Activated naive CD4-positive, alpha-beta T cell treated with anti-CD3 and anti-CD28 coated beads for 36 hours (primary cell): ENCODE measurements at places on chromosomes 6 and 20. TPM values are rescaled to one million over a fixed set of nuclear protein-coding genes. Genes with fewer than 3 reads are reported as not detected.

Gene RIPOR2
- total RNA-seq, result 111 TPM

Gene MOXD1
- not detected for total RNA-seq

Gene DNMT3B
- 2.0 TPM for total RNA-seq

- no peaks in the 10 kb centered on the region for H3K4me1 ChIP-seq
- no peaks in the 10 kb centered on the region for H3K36me3 ChIP-seq
- no peak overlapping the region for H3K4me3 ChIP-seq
Observed at GRCh38 chr6:126153661-126154060, 167.3 kb downstream of the TRMT11 start.

Gene ARFGAP1
- 89.4 TPM for total RNA-seq

Gene SMLR1
- total RNA-seq, result not detected

Gene SNRPB
- total RNA-seq, result 431 TPM

DNA sequence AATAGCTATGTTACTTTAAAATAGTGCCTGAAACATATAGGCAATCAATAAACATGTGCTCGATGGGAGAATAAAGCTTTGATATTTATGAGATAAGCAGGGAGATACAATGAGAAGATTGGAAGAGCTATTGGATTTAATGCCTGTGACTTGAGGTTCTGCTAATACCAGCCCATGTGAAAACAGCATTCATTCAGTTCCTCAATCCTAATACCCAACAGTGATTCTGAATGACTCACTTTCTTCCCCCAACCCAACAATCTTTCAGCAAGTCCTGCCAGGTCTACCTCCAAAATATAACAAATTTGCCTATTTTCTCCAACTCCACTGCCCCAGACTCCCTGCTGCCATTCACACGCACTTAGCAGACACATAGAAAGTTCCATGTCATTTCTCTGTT lies 26.6 kb upstream of the KLHL31 start:
- no peak for DNase-seq
- no peak overlapping the region for H3K27ac ChIP-seq
- H3K4me1 ChIP-seq, result no peaks in the 10 kb centered on the region
- H3K36me3 ChIP-seq, result no peaks in the 10 kb centered on the region

DNA sequence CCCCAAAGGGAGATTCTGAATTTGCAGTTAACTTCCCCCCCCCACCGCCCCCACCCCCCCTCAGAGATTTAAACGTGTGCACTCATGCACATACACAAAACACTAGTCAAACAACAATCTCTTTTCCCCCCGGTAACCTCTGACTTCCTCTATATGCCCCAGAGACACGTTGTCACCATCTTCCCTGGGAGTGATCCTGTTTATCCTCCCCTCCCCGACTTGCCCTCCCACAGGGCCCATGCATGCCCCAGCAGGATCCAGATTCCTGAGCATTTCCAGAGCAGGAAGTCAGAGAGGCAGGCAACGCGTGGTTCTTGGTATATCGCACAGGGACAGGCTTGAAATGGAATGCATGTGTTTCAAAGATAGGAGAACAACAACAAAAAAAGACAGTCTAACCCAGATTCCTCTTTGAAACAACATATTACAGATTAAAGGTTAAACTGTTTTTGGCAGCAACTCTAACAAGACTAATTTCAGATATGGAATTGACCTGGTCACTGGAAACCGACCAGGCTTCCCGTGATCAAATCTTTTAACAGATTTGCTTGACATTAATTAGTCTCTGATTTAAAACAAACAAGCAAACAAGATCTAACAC lies 1.3 kb downstream of the BLCAP start:
- no peak overlapping the region for H3K27ac ChIP-seq
- peaks cover 44% of the 10 kb centered on the region for H3K4me1 ChIP-seq
- peak overlapping the region; percentile 87 for H3K4me3 ChIP-seq
- no peak for DNase-seq
- no peaks in the 10 kb centered on the region for H3K27me3 ChIP-seq

DNA sequence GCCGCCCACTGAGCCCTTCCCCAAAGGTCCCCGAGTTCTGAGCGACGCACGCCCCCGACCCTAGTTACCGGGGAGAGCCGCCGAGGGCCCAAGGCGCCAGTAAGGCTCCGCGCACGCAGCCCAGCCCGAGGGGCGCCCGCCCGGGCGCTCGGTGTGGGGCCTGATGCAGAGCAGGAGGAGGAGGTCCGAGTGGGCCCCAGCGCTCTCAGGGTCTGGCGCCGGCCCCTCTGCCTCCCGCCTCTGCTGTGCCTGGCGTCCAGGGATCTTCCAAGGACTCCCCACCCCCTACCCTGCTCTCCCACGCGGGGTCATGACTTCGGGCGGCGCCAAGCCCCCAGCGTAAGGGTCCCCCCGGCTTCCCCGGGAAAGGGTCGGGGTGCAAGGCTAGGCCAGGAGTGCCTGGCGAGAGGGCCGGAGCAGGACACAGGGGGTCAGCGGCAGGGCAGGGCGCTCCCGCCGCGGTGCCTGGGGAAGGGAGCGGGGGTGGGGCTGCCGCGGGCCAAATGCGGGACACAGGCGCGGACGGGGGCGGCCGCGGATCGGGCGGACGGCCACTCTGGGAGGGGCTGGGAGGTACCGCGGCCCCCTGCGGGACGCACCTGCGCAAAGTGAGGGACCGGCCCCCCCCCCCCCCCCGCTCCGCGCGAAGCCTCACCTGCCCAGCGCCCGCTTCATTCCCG lies 637 bp downstream of the ABHD12 start:
- peak; percentile 27 for DNase-seq
- H3K36me3 ChIP-seq, result peaks cover 7% of the 10 kb centered on the region
- H3K4me3 ChIP-seq, result peak overlapping the region; percentile 87
- H3K27ac ChIP-seq, result no peak overlapping the region
- no peaks in the 10 kb centered on the region for H3K27me3 ChIP-seq

Gene CAP2
- not detected for total RNA-seq

Gene CD164
- 177 TPM for total RNA-seq

GRCh38 chr20:22080985-22081384 lies 375.5 kb downstream of the PAX1 start:
- H3K4me3 ChIP-seq, result no peak overlapping the region
- H3K36me3 ChIP-seq, result no peaks in the 10 kb centered on the region
- no peak for DNase-seq
- no peaks in the 10 kb centered on the region for H3K4me1 ChIP-seq

Gene AGPAT1
- 26.5 TPM for total RNA-seq

GRCh38 chr6:33590531-33591198 lies 10.6 kb upstream of the BAK1 start:
- no peaks in the 10 kb centered on the region for H3K36me3 ChIP-seq
- no peak overlapping the region for H3K27ac ChIP-seq
- H3K27me3 ChIP-seq, result no peaks in the 10 kb centered on the region
- no peak for DNase-seq
- H3K4me3 ChIP-seq, result no peak overlapping the region

Gene IYD
- total RNA-seq, result not detected

- no peaks in the 10 kb centered on the region for H3K4me1 ChIP-seq
- H3K36me3 ChIP-seq, result no peaks in the 10 kb centered on the region
Observed at GRCh38 chr6:114576330-114576729, 233.5 kb upstream of the HS3ST5 start.

GRCh38 chr6:161233986-161234661 lies 39.7 kb downstream of the AGPAT4 start:
- H3K27ac ChIP-seq, result no peak overlapping the region
- H3K27me3 ChIP-seq, result no peaks in the 10 kb centered on the region
- H3K4me3 ChIP-seq, result no peak overlapping the region

Gene VWA7
- 0.89 TPM for total RNA-seq

GRCh38 chr6:37779902-37780628 lies 39.5 kb upstream of the ZFAND3 start:
- H3K36me3 ChIP-seq, result no peaks in the 10 kb centered on the region
- H3K27me3 ChIP-seq, result peaks cover 24% of the 10 kb centered on the region
- H3K27ac ChIP-seq, result no peak overlapping the region
- no peak for DNase-seq
- H3K4me3 ChIP-seq, result no peak overlapping the region
- peaks cover 15% of the 10 kb centered on the region for H3K4me1 ChIP-seq

- no peak for DNase-seq
- no peak overlapping the region for H3K4me3 ChIP-seq
- no peaks in the 10 kb centered on the region for H3K4me1 ChIP-seq
- no peaks in the 10 kb centered on the region for H3K27me3 ChIP-seq
- H3K27ac ChIP-seq, result no peak overlapping the region
Observed at GRCh38 chr6:16359563-16359962, 121.2 kb downstream of the GMPR start.

Gene EFCAB8
- 0.45 TPM for total RNA-seq

- peaks cover 26% of the 10 kb centered on the region for H3K36me3 ChIP-seq
- peak; percentile 98 for DNase-seq
- peaks cover 53% of the 10 kb centered on the region for H3K4me1 ChIP-seq
- peak overlapping the region; percentile 90 for H3K4me3 ChIP-seq
- H3K27ac ChIP-seq, result peak overlapping the region; percentile 100
Observed at GRCh38 chr6:33570806-33571636, 9.1 kb downstream of the BAK1 start.

DNA sequence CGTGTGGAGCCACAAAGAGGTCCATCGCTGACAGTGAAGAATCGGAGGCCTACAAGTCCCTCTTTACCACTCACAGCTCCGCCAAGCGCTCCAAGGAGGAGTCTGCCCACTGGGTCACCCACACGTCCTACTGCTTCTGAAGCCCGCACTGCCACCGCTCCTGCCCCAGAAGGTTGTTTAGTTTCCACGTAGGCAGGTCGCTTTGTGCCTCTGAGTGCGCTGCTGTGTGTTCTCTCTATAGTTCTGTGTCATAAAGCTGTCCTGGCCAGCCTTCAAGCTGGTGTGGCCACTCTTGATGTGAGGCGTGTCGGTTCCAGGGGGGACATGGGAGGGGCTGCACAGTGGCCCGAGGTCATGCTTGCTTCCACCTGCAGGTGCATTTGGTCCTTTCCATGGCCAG lies 6.4 kb upstream of the FAM209A start:
- H3K36me3 ChIP-seq, result peaks cover 61% of the 10 kb centered on the region
- DNase-seq, result no peak
- no peak overlapping the region for H3K27ac ChIP-seq
- H3K4me1 ChIP-seq, result peaks cover 10% of the 10 kb centered on the region

- H3K27me3 ChIP-seq, result peaks cover 5% of the 10 kb centered on the region
- no peaks in the 10 kb centered on the region for H3K36me3 ChIP-seq
- peak; percentile 26 for DNase-seq
- no peak overlapping the region for H3K27ac ChIP-seq
- H3K4me1 ChIP-seq, result no peaks in the 10 kb centered on the region
Observed at GRCh38 chr20:48523191-48523995, 304.4 kb downstream of the PREX1 start.

GRCh38 chr20:48154040-48154765 lies 368.9 kb upstream of the SULF2 start:
- peaks cover 7% of the 10 kb centered on the region for H3K27me3 ChIP-seq
- H3K36me3 ChIP-seq, result no peaks in the 10 kb centered on the region
- H3K4me3 ChIP-seq, result no peak overlapping the region
- no peaks in the 10 kb centered on the region for H3K4me1 ChIP-seq
- DNase-seq, result no peak

DNA sequence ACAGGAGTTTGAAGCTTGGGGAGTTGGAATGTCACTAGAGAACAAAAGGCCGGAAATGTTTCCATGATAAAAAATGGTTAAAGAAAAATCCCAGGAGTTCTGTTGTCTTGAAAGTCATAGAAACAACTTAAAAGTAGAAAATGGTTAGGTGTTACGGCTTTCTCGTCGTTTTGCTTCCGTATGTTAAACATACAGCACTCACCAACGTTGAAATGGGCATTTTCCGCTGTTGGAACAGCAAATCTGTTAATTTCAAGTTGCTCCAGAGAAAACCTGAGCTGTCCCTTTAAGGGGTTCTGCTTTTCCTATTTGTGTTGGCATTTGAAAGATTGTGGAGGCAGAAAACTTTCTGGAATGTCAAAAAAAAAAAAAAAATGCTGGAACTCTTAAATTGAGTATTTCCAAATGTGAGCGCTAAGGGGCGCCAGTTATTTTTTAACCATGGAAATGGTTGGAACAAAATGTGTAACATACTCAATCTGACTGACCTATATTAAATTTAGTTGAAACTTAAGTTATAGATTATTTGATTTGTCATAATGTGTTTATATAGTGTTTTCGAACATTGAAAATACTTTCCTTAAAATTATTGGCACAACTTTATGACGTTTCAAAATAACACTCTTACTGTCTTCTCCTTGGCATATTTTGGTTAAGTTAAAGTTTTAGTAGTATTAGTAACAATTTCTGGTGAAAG lies 2.2 kb downstream of the QKI start:
- H3K36me3 ChIP-seq, result no peaks in the 10 kb centered on the region
- H3K27ac ChIP-seq, result peak overlapping the region; percentile 91
- DNase-seq, result peak; percentile 53
- H3K27me3 ChIP-seq, result no peaks in the 10 kb centered on the region

GRCh38 chr6:53916804-53917463 lies 122.1 kb downstream of the LRRC1 start:
- H3K27ac ChIP-seq, result no peak overlapping the region
- H3K4me1 ChIP-seq, result no peaks in the 10 kb centered on the region
- H3K36me3 ChIP-seq, result peaks cover 4% of the 10 kb centered on the region

Gene ELOVL4
- total RNA-seq, result 0.54 TPM

DNA sequence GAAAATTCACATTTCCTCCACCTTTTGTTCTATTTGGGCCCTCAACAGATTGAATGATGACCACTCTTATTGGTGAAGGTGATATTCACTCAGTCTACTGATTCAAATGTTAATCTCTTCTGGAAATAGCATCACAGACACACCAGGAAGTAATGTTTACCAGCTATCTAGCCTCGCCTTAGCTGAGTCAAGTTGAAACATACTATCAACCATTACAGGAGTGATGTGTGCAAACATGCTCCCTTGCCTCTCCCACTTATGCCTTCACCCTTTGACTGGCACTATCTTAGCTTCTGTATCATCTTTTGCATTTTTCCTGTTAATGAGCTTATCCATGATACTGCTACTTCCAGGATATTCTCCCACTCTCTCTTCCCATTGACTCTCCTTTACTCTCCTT lies 191.9 kb downstream of the CENPW start:
- no peaks in the 10 kb centered on the region for H3K4me1 ChIP-seq
- H3K4me3 ChIP-seq, result no peak overlapping the region
- no peaks in the 10 kb centered on the region for H3K36me3 ChIP-seq
- DNase-seq, result no peak

DNA sequence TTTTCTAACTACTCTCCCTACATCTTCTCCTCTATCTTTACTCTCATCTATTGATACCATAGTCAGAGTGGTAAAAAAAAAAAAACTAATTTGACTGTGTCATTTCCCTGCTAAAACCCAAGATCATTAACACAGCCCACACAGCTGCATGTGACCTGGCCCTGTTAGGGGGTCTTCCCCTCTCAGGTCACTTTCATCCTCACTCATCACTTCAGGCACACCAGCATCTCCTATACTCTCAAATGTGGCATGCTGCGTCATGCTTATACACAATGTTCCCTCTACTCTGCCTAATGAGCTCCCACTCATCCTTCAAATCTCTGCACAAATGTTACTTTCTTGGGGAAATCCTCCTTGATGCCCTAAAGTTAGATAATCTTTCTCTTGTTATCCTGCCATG lies 86.8 kb downstream of the CDK19 start:
- H3K27ac ChIP-seq, result no peak overlapping the region
- DNase-seq, result no peak
- H3K27me3 ChIP-seq, result no peaks in the 10 kb centered on the region
- no peaks in the 10 kb centered on the region for H3K4me1 ChIP-seq
- H3K36me3 ChIP-seq, result no peaks in the 10 kb centered on the region
- H3K4me3 ChIP-seq, result no peak overlapping the region

- DNase-seq, result no peak
- no peak overlapping the region for H3K27ac ChIP-seq
- no peak overlapping the region for H3K4me3 ChIP-seq
- H3K36me3 ChIP-seq, result peaks cover 2% of the 10 kb centered on the region
- H3K4me1 ChIP-seq, result peaks cover 22% of the 10 kb centered on the region
Observed at GRCh38 chr6:139344186-139344963, 30.1 kb downstream of the CITED2 start.

Gene MAS1L
- total RNA-seq, result not detected

Gene RTN4IP1
- total RNA-seq, result 5.5 TPM
